ENCODE measurements at places on chromosomes 7 and 10. TPM values are rescaled to one million over a fixed set of nuclear protein-coding genes. Genes with fewer than 3 reads are reported as not detected.

The CALCR gene
- not detected for total RNA-seq

The PFKFB3 gene
- 30.1 TPM for total RNA-seq

DNA sequence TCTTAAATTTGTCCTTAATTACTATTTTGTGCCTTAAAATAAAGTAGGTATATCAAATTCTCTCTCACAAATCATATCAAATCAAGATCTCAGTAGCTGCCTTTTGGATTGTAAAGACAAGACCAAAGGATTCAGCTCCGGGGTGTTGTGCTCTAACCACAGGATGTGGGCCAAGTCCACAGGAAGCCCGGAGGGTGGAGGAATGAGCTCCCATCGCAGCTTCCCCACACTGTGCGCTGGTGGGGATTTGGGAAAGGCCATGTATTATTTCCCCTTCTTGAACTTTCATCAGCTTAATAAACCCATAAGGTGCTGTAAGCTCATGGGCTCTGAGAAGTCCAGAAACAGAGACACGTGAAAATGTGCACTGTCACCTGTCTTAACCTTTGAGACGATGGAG lies 241.6 kb upstream of the TCERG1L start:
- no peak for DNase-seq

DNA sequence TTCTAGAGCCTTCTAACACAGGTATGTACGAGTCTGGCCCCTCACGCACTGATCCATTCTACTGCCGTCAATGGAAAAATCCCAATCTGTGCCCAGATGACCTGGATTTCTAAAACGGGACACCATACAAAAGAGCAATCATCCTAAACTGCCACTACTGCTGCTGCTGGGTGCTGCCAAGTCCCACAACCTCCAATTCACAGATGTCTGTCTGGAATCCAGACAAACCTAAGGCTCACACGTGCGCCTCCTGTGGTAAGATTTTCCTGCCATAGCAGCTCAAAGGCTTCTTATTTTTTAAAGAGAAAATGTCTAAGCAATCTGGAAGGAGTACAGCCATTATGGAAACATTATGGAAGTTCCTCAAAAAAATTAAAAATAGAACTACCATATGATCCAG lies 40.9 kb downstream of the JCAD start:
- no peak for DNase-seq

- DNase-seq = no peak
These were observed 30.3 kb downstream of the TRDMT1 start for GRCh38 chr10:17171141-17171641.

DNA sequence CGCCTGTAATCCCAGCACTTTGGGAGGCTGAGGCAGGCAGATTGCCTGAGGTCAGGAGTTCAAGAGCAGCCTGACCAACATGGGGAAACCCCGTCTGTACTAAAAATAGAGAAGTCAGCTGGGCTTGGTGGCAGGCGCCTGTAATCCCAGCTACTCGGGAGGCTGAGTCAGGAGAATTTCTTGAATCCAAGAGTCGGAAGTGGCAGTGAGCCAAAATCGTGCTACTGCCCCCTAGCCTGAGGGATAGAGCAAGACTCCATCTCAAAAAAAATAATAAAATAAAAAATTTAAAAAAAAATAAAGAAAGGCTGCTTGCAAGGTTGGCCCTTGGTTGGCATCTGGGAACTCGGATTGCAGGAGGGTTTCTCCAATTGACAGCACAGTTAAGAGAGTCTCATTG lies 221.6 kb downstream of the DGKI start:
- peak; percentile 50 for DNase-seq

Measured in dermis blood vessel endothelial cell (primary cell).